Caudate nucleus (tissue), 63 donors: ENCODE measurements at places on chromosomes 4 and X.

GRCh38 chr4:101987623-101988243, 197.2 kb downstream of the BANK1 start:
- no peak for DNase-seq

- no peak for DNase-seq
These were observed 6.5 kb upstream of the ARHGAP6 start for GRCh38 chrX:11672213-11672612.

GRCh38 chrX:27446423-27446822, 16.7 kb downstream of the PPP4R3C start:
- no peak for DNase-seq

DNA sequence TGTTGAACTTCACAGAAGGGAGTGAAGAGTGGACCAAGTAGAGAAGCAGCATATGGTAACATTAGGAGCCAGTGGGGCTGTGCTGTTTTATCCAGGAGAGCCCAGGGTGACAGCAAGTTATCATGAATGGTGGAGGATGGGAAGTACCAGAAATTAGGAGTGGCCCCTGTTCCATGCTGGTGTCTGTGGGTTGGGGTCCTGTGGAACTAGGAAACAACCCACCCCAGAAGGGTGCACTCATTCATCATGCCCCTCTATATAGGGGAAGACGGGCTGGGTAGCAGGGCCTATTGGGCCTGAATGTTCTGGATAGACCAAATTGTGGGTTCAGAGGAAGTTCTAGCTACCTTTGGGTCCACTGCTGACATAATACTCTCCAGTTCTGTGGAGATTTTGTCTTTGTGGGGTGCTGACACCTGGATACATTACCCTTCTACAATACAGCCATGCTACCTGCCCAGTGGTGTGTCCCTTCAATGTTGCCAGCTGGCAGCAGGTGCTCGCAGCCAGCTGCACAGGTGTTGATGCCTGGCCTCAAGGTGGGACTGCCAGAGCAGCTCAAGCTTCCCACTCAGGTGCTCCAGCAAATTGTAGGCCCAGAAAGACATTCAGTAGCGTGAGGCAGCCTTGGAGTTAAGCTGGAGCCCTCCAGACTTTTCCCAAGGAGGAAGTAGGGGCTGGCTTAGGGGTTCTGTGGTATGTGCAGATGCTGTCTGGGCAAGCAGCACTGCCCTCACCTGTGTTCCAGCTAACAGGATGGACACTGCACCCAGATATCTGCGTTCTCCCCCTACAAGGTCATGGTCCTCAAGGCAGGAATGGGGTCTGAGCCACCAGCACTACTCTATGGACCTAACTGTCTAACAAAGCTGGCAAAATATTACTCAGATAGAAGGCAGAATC, 106.5 kb downstream of the NHSL2 start:
- DNase-seq = no peak

GRCh38 chr4:138892483-138893407, 122.8 kb upstream of the NOCT start:
- no peak for DNase-seq

GRCh38 chrX:105837232-105837631, 14.9 kb downstream of the NRK start:
- no peak for DNase-seq

DNA sequence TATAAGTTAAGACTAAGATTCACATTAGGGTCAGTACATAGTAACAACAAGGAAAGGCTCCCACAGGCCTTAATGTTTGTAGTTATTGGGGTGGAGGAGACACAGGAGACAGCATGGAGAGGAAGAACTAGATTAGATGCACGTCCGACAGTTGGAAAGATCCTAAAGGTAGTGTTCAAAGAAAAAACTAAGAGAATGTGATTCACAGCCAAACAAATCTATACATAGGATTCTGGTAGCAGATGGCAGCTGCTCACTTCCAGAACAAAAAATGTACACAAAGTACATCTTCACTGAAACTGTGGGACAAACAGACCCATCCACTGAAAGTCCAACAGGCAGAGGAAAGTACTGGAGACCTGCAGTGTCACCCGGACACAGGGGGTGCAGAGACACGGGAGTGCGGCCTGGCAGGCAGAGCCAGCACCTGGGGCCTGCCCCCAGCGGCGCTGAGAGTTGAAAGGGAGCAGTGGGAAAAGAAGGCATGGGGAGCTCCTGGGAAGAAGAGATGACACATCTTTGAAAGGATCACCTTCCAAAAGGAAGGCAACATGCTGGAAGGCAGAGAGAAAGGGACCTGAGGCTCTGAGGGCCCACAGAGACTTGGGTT, 40.0 kb downstream of the NELFA start:
- no peak for DNase-seq

- DNase-seq = no peak
These were observed 52.1 kb downstream of the XAGE2 start for GRCh38 chrX:52420824-52421443.

DNA sequence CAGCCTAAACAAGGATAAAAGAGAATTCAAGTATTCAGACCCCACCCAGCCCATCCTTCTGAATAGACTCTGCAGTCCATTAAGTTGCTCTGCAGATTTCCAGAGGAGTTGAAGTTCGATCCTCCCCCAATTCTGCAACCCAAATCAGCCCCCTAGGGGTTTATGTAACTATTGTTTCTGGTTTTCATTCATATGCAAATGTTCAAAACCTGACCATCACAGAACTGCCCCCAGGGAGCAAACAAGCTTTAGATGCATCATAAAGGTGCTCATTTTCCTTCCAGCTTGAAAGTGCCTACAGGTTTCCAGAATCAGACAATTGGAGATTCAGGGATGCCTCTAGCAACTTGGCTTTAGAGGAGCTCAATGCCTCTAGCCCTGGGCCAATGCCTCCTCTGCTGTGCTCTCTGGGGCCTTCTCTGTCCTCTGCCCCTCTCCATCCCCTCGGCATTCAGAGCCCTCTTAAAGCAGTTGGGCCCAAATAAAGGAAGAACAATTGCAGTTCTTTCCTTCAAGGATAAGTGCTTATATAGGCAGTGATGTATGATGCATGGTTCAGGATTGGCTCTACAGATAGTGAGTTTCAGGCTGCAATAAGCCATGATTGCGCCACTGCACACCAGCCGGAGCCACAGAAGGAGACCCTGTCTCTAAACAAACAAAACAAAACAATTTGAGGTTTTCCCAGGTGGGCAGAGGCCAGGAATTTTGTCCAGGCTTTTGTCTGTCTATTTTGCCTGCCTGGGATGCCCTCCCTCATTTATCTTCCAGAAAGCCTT, 23.5 kb upstream of the SPINK2 start:
- DNase-seq = no peak

- no peak for DNase-seq
These were observed 639.9 kb downstream of the SPOCK3 start for GRCh38 chr4:166594326-166594946.

- DNase-seq = no peak
These were observed 572.5 kb upstream of the AADAT start for GRCh38 chr4:170662250-170662649.

- DNase-seq = no peak
These were observed 32.2 kb downstream of the PLS3 start for GRCh38 chrX:115592997-115593734.

GRCh38 chrX:2468261-2469195, 32.2 kb downstream of the DHRSX start:
- no peak for DNase-seq

DNA sequence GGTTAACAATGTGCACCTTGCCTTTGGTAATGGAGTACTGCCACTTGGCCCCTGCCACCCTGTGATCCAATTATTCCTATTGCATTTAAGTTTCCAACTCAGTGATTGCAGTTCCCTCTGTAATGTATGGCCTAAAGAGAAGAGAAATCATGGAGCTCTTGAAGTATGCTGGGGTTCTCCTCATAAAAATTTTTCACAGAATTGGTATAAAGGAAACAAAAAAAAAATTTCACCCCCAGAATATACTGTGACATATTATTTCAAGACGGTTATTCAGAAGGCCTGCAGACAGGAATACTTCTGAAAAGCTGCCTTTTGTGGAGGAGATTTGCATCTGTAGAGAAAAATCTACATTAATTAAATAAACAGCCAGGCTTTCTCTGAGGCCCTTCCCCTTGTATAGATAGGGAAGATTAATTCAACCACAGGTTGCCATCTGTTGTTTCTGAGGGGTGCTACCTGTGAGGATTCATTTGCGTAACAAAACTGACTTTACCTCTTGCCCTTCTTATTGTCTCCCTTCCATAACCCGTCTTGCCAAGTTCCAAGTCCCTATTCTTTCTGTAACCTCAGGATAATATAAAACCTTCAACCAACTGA, 94.8 kb upstream of the LANCL3 start:
- DNase-seq = no peak

DNA sequence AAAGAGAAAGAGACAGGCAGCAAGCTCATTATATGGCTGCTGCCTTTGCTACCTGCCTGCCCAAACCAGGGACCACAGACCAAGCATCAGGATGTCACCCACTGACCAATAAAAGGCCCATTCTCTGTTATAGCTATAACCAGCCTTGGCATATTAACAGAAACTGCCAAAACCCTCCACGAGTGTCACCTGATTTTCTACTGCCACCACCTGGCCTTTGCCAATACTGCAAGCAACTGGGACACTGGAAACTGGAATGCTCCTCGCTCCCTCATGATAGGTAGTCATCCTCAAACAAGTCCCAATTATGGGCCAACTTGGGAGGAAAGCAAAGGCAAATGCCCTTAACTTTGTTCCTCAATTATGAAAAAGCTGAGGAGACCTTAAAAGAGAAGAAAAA, 76.0 kb downstream of the SPIN4 start:
- DNase-seq = no peak

- DNase-seq = no peak
These were observed 4.3 kb upstream of the SPON2 start for GRCh38 chr4:1176398-1177273.

DNA sequence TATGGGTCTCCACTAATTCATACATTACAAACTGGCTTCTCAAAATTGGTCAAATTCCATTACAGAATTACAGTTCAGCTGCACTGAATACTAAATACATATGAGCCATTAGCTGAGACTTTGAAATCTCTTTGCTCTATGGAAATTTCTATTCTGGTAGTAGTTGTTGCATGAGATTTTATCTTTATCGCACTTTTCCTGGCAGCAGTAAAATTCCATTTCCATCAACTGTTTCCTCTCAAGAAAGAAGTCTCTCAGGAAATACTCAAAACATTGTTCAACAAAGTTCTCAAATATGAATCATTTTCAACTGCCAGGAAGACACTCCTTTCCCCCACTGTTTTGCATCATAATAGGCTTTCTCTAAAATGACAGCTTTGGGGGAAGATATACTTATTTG, 51.3 kb downstream of the ATP11C start:
- DNase-seq = no peak

GRCh38 chrX:9677098-9677739, 88.4 kb downstream of the GPR143 start:
- DNase-seq = no peak

DNA sequence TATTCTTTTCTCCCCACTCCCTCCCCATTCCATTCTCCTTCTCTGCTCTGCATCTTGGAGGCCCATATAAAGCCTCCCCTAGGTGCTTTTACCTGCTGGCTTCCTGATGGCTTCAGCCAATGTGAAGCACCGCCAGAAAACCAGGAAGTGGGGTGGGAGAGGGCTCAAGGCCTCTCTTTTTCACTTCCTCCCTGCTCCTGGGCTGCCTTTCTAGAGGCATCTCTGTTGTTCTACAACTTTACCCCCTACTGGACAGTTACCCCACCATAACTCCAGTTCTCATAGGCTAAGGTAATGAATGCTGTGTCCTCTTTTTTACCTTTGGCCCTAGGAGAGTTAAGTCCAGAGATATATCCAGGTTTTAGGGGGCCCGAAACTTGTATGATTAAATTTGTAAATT, 62.4 kb upstream of the PPARGC1A start:
- DNase-seq = no peak

DNA sequence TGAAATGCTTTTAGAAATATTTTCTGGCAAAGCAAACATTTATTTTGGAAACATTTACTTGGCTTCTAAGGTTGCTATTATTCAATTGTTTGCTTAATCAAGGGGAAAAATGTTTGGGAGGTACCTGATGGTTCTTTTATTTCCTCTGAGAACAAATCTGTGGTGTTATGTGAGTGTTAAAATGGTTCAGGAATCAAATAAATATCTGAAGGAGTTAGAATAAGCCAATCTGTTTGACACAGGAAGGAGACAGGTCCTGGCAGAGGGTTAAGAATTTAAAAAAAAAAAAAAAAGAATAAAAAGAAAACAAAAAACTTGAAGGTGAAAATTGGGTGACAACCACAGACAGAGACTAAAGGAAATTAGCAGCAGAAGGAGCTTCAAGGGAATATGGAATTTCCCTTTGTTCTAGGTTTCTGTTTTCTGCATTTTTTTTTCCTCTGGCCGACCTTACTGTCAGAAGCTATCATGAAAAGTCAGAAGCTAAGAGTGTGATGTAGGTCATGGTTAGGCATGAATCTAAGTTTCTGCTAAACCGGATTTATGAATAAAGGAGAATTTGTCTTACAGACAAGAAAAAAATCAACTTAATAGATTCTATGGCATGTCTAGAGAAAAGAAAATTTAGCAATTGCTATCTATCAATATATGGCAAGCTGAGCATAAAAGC, 78.6 kb upstream of the PNPLA4 start:
- no peak for DNase-seq

DNA sequence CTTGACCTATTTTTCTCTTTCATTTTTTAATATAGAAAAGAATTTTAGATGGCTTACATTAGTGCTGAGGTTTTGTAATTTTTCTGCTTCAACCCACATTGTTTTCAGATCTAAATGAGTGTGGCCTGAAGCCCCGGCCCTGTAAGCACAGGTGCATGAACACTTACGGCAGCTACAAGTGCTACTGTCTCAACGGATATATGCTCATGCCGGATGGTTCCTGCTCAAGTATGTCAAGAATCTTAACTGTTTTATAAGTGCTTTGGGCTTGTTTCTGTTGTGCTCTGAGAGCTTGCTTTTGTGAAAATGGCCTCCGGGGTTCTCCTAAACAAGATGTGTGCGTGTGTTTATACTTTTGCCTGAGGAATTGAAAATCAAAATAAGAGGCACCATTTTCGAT, 41.6 kb downstream of the NPNT start:
- no peak for DNase-seq

- DNase-seq = no peak
These were observed 14.1 kb downstream of the RPS6KA3 start for GRCh38 chrX:20252381-20253231.

GRCh38 chr4:174540175-174540574, 17.9 kb upstream of the HPGD start:
- DNase-seq = no peak

DNA sequence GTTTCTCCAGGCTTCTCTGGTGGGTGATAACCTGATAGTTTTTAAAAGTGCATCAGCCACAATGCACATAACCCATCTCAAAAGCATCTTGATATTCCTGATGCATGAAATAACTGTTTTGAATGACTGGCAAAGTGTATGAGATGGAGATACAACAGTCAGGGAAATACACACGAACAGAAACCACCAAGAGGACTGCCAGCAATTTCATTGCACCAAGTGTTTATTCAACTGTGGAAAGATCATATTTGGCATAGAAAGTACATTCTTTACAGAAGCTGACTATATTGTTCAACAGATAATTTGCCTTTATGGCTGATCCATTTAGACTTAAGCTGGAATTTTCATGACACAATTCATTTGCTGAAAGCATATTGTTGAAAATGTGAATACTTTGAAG, 139.5 kb downstream of the SLIT2 start:
- DNase-seq = no peak

GRCh38 chrX:5388087-5388486, 840.6 kb downstream of the NLGN4X start:
- no peak for DNase-seq
